Hippocampal formation (tissue), 2 donors: ENCODE measurements at places on chromosomes 16 and 17.

DNA sequence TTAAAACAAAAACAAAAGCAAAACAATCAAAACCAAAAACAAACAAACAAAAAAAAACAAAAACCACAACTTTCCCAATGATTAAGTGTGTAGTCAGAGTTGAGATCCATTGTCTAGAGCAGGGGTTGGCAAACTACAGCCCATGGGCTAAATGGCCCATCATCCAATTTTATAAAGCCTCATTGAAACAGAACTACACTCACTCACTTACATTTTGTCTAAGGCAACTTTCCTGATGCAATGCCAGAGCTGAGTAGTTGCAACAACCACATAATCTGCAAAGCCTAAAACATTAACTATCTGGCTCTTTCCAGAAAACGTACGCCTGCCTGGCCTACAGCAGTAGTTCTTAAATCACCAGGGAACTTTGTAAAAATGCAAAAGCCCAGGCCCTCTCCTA, 124.1 kb downstream of the SOX9 start:
- no peak for DNase-seq

DNA sequence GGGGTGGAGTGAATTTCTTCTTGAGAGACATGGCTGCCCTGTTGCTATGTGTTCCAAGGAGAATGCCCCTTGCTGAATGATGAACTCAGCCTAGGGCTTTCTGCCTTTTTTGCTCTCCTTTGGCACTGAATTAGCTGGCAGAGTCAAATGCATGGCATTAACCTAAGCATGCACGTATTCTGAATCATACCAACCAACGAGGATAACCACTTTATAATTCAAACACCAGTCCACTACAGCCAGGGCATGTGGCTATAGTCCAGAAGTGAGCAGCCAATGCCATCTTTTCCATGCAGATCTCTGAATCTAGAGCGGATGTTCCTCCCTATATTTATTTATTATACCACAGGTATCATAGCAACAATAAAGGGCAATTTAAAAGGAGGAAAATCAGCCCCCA, 15.7 kb downstream of the TMIGD1 start:
- no peak for DNase-seq

- no peak for DNase-seq
These were observed 21.0 kb upstream of the ENDOV start for GRCh38 chr17:80393961-80394360.

GRCh38 chr17:69417545-69418483, 3.3 kb downstream of the MAP2K6 start:
- DNase-seq = no peak

DNA sequence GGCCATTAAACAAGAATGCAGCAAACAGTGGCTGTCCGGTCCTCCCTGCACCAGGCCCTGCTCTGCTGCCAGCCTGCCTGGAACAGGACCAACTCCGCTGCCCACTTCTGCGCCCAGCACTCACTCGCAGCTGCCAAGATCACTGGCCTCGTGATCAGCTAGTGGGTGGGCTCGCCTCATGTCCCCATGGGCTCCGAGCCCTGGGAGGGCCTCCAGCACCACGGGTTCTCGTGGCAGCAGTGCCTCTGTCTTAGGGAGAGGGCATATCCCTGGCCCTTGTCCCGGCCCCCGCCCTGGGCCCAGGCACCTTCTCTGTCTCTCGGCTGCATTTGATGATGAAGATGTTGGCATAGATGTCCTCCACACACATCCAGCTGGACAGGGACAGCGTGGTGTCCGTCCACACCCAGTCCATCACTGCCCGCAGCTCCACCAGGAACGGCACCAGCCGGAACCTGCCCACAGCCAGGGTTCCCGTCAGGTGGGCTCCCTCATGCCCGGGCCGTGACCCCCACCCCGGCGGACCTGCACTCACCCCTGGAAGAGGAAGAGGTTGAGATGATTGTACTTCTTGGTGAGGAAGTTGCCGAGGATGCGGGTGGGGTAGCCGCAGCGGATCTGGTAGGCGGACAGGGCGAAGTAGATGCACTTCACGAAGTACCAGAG, 13.1 kb downstream of the CTU2 start:
- peak; percentile 75 for DNase-seq
